ENCODE measurements at places on chromosomes 7 and 10. TPM values are rescaled to one million over a fixed set of nuclear protein-coding genes. Genes with fewer than 3 reads are reported as not detected.

The TCERG1L gene
- total RNA-seq = not detected

GRCh38 chr7:76330673-76331072, 28.1 kb downstream of the YWHAG start:
- no peak overlapping the region for H3K4me3 ChIP-seq

The FAM180A gene
- total RNA-seq = 9.4 TPM

- H3K4me1 ChIP-seq = no peaks in the 10 kb centered on the region
- no peak overlapping the region for H3K27ac ChIP-seq
- DNase-seq = peak; percentile 81
- no peak overlapping the region for H3K4me3 ChIP-seq
- peaks cover 8% of the 10 kb centered on the region for H3K27me3 ChIP-seq
Observed at GRCh38 chr10:130647341-130647740, 511.1 kb downstream of the GLRX3 start.

DNA sequence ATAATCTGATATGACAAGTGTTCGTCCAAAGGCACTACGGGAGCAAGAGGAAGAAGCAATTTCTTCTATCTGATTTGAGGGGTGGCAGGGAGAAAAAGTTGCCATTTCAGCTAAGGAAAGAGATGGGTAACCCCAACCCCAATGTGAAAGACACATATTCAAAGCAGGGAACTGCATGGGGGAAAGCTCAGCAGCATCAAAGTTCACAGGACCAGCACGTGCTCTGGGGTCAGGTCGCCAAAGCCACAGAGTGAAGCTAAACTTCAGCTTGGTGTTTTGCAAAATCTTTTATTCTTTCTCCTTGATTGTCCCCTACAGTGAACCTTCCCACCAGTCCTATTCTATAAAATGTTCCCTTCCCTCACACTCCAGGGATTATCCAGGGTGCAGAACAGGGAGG, 112.8 kb upstream of the PPP2R2D start:
- no peaks in the 10 kb centered on the region for H3K4me1 ChIP-seq
- peaks cover 35% of the 10 kb centered on the region for H3K27me3 ChIP-seq
- no peak overlapping the region for H3K4me3 ChIP-seq
- H3K27ac ChIP-seq = no peak overlapping the region
- H3K36me3 ChIP-seq = no peaks in the 10 kb centered on the region

DNA sequence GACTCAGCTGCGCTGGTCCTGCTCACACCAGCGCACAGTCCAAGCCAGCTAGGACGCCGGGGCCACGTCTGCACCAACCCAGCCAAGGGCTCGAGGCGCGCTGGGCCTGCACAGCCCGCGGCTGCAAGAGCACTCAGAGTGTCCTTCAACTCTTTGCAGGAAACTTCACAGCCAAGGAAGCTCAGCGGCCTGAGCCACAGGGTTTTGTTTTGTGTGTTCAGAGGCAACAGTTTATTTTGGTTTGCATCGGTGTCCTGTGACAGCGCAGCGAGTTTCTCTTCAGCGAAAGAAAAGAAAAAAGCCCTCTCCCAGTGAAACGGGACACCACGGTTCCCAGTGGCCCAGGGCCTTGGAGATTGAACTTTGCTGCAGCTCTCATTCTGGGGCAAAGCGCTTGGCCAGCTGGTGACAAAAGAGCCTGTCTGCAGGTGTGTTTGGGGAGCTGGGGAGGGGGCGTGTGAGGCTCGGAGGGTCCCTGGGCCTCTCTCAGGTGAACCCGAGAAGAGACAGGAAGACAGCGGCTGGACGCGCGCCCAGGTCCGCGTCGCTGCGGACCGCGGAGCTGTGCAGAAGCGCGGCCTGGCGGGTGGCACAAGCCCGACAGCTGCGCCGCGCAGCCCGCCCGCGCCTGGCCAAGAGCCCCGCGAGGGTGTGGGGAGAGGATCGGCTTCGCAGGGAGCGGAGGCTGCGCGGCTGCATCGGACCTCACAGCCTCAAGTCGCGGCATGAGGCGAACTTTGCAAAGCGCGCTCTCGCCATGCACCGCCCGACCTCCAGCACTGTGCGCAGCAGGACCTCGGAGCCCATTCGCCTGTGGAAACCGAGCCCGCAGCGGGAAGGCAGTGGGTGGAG, 922 bp downstream of the CXCL12 start:
- peak overlapping the region; percentile 81 for H3K27ac ChIP-seq
- DNase-seq = no peak
- peaks cover 5% of the 10 kb centered on the region for H3K36me3 ChIP-seq
- H3K4me3 ChIP-seq = peak overlapping the region; percentile 65
- no peaks in the 10 kb centered on the region for H3K27me3 ChIP-seq

DNA sequence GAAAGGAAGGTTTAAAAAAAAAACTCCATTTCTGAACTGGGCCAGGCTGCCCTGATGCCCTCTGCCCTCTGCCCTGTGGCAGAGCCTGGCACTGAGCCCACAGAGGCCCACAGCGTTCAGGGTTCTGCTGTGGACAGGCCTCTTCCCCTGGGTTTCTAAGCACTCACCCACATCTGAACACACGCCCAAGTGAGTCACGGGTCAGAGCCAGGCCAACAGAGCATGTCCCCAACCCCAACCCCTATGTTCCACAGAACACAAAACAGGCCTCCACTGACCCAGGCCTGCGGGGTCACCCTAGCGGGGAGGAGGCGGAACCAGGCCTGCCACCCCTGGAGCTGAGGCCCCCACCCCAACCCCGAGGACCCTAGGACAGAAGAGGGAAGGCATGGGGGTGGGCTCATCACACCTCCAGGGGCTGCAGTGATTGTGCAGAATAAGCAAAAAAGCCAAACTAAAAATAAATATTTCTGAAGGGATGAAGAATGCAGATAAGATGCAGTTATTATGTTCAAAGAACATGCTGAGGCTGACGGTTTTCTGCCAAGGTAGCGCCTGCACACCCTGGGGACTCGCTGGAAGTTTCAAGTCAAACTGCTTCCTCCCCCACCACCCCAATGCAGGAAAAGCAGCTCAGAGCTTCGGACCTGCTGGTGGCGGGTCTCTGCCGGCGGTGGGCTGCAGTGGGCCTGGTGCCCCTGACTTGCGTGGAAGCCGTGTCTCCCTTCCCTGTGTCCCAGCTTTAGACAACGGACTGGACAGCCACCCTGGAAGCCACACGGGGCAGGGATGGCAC, 5.4 kb downstream of the WDR86 start:
- no peak for DNase-seq
- H3K4me3 ChIP-seq = no peak overlapping the region
- peaks cover 24% of the 10 kb centered on the region for H3K4me1 ChIP-seq
- H3K27me3 ChIP-seq = peaks cover 3% of the 10 kb centered on the region
- no peaks in the 10 kb centered on the region for H3K36me3 ChIP-seq
- peak overlapping the region; percentile 22 for H3K27ac ChIP-seq

DNA sequence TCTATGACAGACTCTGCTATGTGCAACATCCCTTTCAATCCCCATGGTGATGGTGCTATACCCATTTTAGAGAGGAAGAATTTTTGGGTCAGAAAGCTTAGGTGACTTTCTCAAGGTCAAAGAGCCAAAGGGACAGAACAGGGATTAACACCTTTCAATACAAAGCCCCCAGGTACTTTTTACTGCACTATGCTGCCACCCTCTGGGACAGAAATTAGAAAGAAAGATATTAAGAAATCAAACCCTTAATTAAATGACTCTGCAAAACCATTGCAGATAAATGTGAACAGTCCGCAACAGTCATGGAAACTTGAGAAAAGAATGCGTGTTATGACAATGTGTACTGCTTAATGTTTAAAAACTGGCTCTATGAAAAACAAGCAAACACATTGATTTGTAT, 673.7 kb downstream of the MAGI2 start:
- H3K27ac ChIP-seq = no peak overlapping the region
- no peak for DNase-seq
- H3K4me3 ChIP-seq = no peak overlapping the region

DNA sequence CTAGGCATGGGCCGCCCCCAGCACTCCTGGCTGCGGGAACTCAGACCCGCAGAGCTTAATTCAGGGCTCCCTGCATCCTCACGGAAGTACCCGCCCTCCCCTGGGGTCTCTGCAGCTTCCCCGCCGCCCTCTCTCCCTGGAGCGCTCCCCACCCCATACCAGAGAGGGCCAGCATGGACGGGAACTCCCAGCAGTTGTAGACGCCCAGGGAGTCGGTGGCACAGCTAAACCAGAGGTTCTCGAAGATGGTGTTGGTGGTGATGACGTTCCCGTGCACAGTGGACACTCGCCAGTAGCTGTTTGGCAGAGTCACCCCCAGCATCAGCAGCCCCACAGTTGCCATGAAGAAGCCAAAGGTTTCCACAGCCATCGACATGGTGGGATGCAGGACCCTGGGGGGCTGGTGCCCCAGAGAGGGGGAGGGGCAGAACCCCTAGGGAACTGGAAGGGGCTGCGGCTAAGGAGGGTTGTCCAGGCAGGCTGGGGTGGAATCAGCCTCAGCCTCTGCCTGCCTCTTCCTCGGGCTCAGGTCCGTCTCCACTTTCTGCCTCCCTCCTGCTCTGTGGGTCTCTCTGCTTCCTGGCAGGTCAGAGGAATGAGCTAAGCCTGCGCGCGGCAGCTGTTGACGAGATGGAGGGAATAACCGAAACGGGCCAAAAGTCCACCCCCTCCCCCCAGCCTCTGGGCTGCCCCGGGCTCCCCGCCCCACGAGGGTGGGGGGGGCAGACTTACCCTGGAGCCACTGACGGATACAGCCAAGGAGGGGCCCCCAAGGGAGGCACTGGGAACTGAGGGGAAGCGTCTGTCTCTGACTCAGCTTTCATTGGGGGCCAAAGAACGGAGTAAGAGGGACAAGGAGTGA, at the start of gene CLDN15:
Gene CLDN15 (minus strand): TSS at position 597 of the 862 bp plus-strand sequence. CDS start 221 bp downstream, at position 376.
- peak; percentile 93 for DNase-seq
- H3K27ac ChIP-seq = peak within 1 kb of the TSS; percentile 81
- no peaks in the 10 kb centered on the region for H3K27me3 ChIP-seq
- H3K4me1 ChIP-seq = peaks cover 47% of the 10 kb centered on the region
- peak within 1 kb of the TSS; percentile 40 for H3K4me3 ChIP-seq
- H3K36me3 ChIP-seq = peaks cover 37% of the 10 kb centered on the region

DNA sequence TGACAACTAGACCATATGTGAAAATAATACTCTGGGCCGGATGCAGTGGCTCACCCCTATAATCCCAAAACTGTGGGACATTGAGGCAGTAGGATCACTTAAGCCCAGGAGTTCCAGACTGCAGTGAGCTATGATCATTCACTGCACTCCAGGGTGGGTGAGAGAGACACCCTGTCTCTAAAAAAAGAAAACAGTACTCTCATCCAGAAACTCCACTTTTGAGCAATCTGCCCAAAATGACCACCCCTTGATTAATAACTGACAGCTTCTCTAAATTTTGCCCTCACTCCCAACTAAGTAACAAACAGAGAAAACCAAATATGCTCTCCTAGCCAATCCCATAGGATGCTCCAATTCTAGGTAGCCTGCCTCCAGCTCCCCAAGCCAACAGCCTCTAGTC, 62.5 kb upstream of the AKR1E2 start:
- no peak overlapping the region for H3K4me3 ChIP-seq
- no peak overlapping the region for H3K27ac ChIP-seq
- H3K4me1 ChIP-seq = peaks cover 16% of the 10 kb centered on the region
- no peaks in the 10 kb centered on the region for H3K36me3 ChIP-seq
- DNase-seq = no peak

The MRLN gene
- total RNA-seq = not detected

DNA sequence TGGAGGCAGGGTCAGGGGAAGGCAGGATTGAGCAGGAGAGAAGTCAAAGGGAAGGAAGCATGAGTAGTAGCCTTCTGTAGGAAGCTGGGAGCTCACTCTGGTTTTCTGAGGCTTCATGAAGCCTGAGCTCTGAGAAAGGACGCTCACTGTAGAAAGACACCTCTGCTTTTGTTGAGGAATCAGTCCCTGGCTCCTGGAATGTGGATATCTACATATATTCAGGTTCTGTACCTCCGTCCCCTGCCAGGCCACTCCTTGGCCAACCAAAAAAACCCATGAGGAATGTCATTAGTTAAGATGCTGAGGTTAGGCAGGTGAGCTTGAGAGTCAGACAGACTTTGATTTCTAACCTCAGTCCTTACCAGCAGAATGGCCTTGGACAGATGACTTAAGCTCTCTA, 283.5 kb upstream of the HABP2 start:
- no peak overlapping the region for H3K27ac ChIP-seq
- no peak for DNase-seq
- H3K4me1 ChIP-seq = peaks cover 32% of the 10 kb centered on the region

DNA sequence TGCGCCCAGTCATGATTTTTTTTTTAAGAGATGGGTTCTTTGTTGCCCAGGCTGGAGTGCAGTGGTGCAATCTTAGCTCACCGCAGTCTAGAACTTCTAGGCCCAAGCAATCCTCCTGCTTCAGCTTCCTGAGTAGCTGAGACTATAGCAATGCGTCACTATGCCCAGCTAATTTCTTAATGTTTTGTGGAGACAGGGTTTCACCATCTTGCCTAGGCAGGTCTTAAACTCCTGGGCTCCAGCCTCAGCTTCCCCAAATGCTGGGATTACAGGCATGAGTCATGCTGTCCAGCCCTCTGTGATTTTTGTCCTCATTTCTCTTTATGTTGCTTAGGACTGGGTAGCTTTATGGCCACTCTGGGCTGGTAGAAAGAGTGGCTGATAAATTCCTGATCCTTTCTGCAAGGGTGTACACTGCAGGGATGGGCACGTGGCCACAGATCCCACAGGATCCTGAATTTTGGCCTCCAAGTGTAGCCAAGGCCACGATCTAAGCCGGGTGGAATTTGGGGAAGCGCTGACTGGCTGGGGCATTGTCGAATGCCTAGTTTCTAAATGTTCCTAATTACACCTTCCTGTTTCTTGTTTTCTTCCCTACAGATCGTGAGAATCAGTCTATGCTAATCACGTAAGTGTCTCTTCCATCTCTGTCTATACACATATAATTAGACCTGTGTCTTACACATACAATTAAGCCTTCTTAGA, 24.1 kb upstream of the MYH16 start:
- H3K27ac ChIP-seq = no peak overlapping the region
- no peaks in the 10 kb centered on the region for H3K36me3 ChIP-seq
- no peaks in the 10 kb centered on the region for H3K27me3 ChIP-seq
- no peak for DNase-seq

The HHEX gene
- 8.3 TPM for total RNA-seq

GRCh38 chr7:78924581-78924980, 528.9 kb downstream of the MAGI2 start:
- DNase-seq = no peak
- H3K36me3 ChIP-seq = no peaks in the 10 kb centered on the region
- H3K4me3 ChIP-seq = no peak overlapping the region
- no peaks in the 10 kb centered on the region for H3K27me3 ChIP-seq
- no peak overlapping the region for H3K27ac ChIP-seq

DNA sequence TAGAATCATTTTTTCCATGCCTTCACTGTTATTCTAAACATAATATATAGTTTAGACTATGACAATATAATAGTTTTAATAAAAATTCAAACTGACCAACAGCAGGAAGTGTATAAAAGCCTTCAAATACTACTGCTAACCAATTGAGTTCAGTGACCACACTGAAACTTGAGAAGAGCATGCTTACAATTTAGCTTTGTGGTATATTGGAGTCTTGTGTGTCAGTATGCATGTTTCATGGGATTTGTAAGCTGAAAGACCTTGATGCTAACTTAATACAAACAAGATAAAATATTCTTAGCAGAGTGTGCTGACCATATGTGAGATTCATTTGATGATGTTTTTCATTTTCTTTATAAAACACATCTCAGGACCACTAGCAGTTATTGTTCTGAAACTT, 395.5 kb downstream of the SUGCT start:
- H3K27me3 ChIP-seq = no peaks in the 10 kb centered on the region
- no peaks in the 10 kb centered on the region for H3K36me3 ChIP-seq
- DNase-seq = no peak
- no peak overlapping the region for H3K4me3 ChIP-seq
- peaks cover 27% of the 10 kb centered on the region for H3K4me1 ChIP-seq

GRCh38 chr10:131010965-131011575, 300.5 kb downstream of the TCERG1L start:
- no peak overlapping the region for H3K27ac ChIP-seq
- no peaks in the 10 kb centered on the region for H3K27me3 ChIP-seq
- no peaks in the 10 kb centered on the region for H3K4me1 ChIP-seq
